GM23248 (cell line): ENCODE measurements at places on chromosomes 7 and 10. TPM values are rescaled to one million over a fixed set of nuclear protein-coding genes. Genes with fewer than 3 reads are reported as not detected.

- H3K36me3 ChIP-seq, result no peaks in the 10 kb centered on the region
- no peaks in the 10 kb centered on the region for H3K4me1 ChIP-seq
- no peak for DNase-seq
- no peaks in the 10 kb centered on the region for H3K27me3 ChIP-seq
- H3K4me3 ChIP-seq, result no peak overlapping the region
Observed at GRCh38 chr7:68760556-68760955, 837.7 kb upstream of the AUTS2 start.

- H3K27me3 ChIP-seq, result no peaks in the 10 kb centered on the region
- H3K36me3 ChIP-seq, result no peaks in the 10 kb centered on the region
- H3K27ac ChIP-seq, result peak overlapping the region; percentile 69
Observed at GRCh38 chr10:125161707-125162119, 1.4 kb upstream of the CTBP2 start.

DNA sequence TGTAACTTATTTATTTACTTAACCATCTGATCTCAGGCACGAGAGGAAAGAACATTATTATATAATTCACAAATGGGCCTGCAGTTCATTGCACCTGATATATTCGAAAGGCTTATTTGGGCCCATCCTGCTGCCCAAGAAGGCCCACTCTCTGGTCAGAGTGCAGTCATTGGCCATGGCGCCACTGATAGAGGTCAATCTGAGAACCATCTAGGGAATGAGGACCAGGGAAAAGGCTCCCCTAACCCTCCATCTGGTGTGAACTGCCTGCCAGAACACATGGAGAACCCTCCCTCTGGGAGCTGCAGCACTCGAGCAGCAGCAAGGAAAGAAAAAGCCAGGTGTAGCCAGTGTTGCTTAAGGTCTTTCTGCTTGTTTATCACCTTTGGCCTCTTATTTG lies 136.6 kb downstream of the REEP3 start:
- no peak overlapping the region for H3K4me3 ChIP-seq
- no peaks in the 10 kb centered on the region for H3K36me3 ChIP-seq
- H3K27ac ChIP-seq, result no peak overlapping the region
- no peaks in the 10 kb centered on the region for H3K27me3 ChIP-seq

DNA sequence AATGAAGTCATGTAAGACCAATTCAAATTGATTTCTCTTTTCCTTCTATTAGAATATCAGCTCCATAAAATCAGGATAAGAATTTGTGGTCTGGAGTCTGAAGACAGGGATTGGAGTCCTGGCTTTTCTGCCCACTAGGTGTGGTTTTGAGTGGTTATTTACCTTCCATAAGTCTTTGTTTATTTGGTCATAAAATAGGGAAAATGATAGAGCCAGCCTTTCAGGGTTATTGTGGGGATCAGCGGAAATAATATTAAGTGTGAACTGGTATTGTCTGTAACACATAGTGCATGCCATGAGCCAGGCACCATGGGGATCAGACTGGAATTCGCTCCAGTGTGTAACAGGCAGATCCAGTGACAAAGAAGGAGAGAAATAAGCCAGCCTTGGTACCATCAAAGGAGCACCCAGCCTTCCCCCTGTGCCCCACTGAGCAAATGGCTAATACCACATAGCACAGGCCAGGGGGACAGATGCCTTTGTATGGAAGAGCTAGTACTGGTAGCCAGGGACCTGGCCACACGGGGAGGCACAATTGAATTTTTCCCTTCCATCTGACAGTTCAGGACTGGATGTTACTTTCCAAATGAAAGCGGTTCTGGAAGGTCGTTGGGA lies 509.7 kb upstream of the PODXL start:
- H3K4me1 ChIP-seq, result peaks cover 30% of the 10 kb centered on the region
- H3K36me3 ChIP-seq, result no peaks in the 10 kb centered on the region
- H3K4me3 ChIP-seq, result peak overlapping the region; percentile 36; the same call in 1 of the 2 replicates
- H3K27me3 ChIP-seq, result no peaks in the 10 kb centered on the region

- H3K4me3 ChIP-seq, result no peak overlapping the region
- peaks cover 17% of the 10 kb centered on the region for H3K4me1 ChIP-seq
- no peaks in the 10 kb centered on the region for H3K27me3 ChIP-seq
- H3K36me3 ChIP-seq, result no peaks in the 10 kb centered on the region
Observed at GRCh38 chr7:35753761-35754603, 46.9 kb upstream of the SEPTIN7 start.

DNA sequence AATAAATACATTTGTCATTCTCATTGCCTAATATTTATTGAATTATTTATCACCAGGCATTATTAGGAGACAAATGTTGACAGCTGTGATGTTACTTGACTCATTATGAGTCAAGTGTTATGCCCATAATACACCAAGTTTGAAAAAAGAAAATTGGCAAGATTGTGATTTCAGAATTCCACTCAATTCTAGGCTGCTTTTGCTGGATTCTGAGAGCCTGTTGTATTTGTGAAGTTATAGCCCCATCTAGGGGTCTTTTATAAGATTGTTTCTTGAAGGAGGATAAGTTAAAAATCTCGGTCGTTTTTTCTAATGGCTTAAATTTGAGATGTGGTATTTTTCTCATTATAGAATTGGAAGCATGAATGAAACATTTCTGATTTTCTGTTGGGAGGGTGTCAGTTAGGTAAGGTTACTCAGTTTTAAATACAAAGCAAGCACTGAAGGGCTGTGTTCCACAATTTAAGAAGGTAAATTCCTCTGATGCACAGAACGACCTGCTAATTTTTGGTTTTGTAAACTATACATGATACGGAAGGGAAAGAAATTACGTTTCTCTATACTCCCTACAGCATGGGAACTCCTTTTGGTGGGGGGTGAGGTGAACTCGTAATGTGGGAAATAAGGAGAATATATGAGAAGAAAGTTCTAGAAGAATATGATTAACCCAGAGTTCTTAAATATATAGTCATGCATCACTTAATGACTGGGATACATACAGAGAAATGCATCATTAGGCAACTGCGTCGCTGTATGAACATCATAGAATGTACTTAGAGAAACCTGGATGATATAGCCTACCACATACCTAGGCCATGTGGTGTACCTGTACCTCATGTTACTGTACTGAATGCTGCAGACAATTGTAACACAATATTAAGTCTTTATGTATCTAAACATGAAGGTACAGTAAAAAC lies 2.6 kb downstream of the STK31 start:
- DNase-seq, result peak; percentile 84
- no peak overlapping the region for H3K27ac ChIP-seq
- H3K27me3 ChIP-seq, result no peaks in the 10 kb centered on the region
- H3K36me3 ChIP-seq, result no peaks in the 10 kb centered on the region

DNA sequence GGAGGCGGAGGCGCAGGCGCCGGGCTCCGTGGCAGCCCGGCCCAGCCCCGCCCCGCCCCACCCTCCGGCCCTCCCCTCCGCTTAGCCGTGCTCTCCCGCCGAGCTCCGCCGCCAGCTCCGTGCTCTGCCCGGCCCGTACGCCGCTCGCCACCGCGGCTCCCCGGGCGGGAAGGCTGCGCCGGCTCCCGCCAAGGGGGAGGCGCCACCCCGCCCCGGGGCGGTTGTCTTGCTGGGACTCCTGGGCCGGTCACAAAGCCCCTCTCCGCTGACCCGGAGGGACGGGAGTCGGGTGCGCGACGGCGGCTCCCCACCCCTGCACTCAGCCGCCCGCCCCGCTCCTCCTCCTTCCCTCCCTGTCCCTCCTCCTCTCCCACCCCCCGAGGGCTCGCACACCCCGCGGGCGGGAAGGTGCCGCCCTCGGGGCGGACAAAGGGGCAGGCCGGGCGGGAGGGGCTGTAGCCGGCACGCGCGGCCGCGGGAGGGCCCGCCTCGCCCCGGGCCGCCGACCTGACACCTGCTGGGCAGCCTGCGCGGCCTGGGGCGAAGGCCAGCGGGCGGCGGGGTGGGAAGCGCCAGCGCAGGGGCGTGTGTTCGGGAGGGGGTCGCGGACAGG lies 11.5 kb upstream of the SP8 start:
- peak; percentile 58 for DNase-seq
- no peaks in the 10 kb centered on the region for H3K4me1 ChIP-seq
- H3K4me3 ChIP-seq, result peak overlapping the region; percentile 63

DNA sequence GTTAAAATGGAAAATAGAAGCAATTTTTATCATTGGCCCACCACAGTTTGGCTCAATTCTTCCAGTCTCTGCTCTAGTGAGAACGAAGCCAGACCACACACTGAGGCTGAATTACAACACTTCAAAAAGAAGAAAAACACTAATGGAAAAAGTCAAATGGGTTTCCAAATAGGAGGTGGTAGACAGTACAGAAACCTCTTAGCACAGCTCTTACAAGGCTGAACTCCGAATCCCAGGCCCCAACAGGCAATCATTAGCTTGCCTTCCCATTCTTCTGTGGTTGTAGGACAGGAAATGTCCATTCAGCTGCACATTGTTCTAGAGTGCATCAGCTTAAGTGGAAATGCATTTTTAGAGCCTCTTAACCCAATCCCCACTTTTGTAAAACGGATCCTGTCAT lies 115.1 kb upstream of the MEOX2 start:
- H3K36me3 ChIP-seq, result no peaks in the 10 kb centered on the region
- H3K27me3 ChIP-seq, result no peaks in the 10 kb centered on the region
- H3K4me1 ChIP-seq, result peaks cover 17% of the 10 kb centered on the region
- H3K27ac ChIP-seq, result no peak overlapping the region; the same call in 1 of the 2 replicates

DNA sequence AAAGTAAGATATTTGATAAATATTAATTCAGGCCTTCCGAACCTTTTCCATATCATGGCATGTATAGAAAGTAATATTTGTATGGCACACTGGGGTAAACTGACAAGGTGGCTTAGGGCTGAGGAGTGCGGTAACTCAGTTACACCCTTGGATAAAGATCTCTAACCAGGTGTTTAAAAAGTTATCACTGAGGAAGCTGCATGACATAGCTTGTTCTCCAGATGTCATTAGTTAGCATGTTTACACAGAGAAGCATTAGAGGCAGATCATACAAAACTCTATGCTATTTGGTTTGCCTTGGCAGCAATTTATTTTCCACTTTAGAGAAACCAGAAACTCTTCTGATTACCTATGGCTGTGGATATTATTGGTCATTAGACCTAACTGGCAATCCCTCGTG lies 118.2 kb downstream of the ST7 start:
- no peak overlapping the region for H3K4me3 ChIP-seq
- H3K4me1 ChIP-seq, result peaks cover 29% of the 10 kb centered on the region
- DNase-seq, result no peak
- H3K36me3 ChIP-seq, result no peaks in the 10 kb centered on the region
- H3K27me3 ChIP-seq, result no peaks in the 10 kb centered on the region

- peaks cover 44% of the 10 kb centered on the region for H3K4me1 ChIP-seq
- peaks cover 20% of the 10 kb centered on the region for H3K36me3 ChIP-seq
- DNase-seq, result no peak
- H3K4me3 ChIP-seq, result no peak overlapping the region
Observed at GRCh38 chr7:17320657-17321056, 22.2 kb downstream of the AHR start.

DNA sequence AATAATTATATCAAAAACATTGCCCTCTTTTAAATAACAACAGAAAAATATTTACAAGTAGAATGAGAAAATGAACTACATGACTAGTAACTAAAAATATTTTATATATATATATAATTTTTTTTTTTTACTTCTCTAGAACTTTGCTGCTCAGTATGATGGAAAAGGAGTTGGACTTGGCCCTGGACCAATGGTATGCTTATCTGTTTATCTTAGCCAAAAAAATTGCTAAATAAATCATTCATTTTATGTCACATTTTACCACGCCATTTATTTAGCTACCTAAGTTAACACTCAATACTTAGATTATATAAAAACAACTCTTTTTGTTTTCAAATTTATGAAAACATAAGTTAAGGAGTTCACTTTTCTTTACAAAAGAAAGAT lies 6.7 kb downstream of the COL1A2 start:
- peaks cover 98% of the 10 kb centered on the region for H3K36me3 ChIP-seq
- peaks cover 49% of the 10 kb centered on the region for H3K4me1 ChIP-seq
- peak; percentile 64 for DNase-seq
- H3K27ac ChIP-seq, result peak overlapping the region; percentile 100

DNA sequence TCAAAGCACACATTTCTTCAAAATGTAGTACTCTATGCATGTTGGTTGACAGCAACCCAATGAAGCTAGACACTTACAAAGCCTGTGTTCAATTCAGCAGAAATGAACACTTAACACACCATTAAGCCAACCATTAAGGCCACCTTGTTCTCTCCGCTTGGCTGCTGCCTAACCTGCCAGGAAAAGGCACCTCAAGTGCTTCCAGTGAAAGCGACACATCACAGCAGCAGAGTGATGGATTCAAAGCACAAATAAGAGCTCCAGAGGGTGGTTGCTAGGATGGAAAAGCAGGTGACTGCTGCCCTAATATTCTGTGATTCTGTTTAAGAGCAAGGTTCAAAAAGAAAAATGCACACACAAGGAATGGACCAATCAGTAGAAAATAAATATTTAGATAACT lies 81.5 kb upstream of the GNAI1 start:
- no peak overlapping the region for H3K4me3 ChIP-seq
- no peak overlapping the region for H3K27ac ChIP-seq
- H3K36me3 ChIP-seq, result no peaks in the 10 kb centered on the region
- peaks cover 7% of the 10 kb centered on the region; the same call in 1 of the 2 replicates for H3K4me1 ChIP-seq
- no peaks in the 10 kb centered on the region for H3K27me3 ChIP-seq
- DNase-seq, result no peak

DNA sequence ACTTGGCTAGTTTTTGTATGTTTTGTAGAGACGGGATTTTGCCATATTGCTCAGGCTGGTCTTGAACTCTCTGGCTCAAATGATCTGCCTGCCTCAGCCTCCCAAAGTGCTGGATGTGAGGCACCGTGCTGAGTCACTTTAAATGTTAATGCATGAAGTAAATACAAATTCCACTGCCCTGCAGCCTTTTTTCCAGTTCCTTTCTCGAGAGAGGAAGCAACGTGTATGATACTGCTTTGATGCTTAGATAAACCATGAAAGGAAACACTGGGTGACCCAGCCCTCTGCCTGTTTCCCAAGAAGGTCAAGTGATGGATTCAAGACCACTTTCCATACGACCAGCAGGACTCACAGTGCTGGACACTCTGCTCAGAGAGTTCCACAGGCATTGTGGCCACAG lies 11.3 kb upstream of the MRPS24 start:
- H3K27me3 ChIP-seq, result no peaks in the 10 kb centered on the region
- H3K27ac ChIP-seq, result peak overlapping the region; percentile 79
- peaks cover 36% of the 10 kb centered on the region for H3K36me3 ChIP-seq

DNA sequence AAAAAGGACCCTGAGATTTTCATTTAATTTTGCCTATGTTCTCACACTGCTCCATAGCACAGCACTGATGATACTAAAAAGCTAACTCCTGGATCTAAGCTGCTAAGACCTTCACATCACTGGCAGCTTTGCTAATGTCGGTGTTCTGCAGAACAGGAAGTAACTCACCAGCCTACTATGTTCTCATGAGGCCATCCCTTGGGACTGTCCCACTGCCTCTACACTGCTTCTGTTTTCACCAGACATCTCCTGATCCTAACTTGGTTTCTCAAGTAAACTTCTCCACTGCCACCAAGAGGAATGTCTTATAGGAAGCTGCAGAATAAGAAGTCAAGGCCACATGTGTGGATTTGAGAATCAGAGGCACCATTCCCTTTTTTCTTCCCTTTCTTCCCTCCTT lies 15.1 kb downstream of the HTR7 start:
- H3K4me1 ChIP-seq, result peaks cover 10% of the 10 kb centered on the region
- no peaks in the 10 kb centered on the region for H3K36me3 ChIP-seq
- no peaks in the 10 kb centered on the region for H3K27me3 ChIP-seq
- H3K27ac ChIP-seq, result no peak overlapping the region
- peak; percentile 25 for DNase-seq

The TPST1 gene
- total RNA-seq, result 46.0 and 54.1 TPM in 2 replicates

The ZNF365 gene
- total RNA-seq, result 0.86 and 2.4 TPM in 2 replicates

The IRF5 gene
- under 0.01 and 1.6 TPM in 2 replicates for total RNA-seq

The ITPRID1 gene
- total RNA-seq, result not detected in 2 replicates

The TUBB8 gene
- not detected in 2 replicates for total RNA-seq

The EGFR gene
- total RNA-seq, result 53.5 and 55.0 TPM in 2 replicates

The NYAP1 gene
- not detected in 2 replicates for total RNA-seq

The PRKCQ gene
- not detected in 2 replicates for total RNA-seq
